NCI-H1694 (cell line): ENCODE measurements at places on chromosomes 12 and 14.

- DNase-seq = no peak
These were observed 506 bp downstream of the CRY1 start for GRCh38 chr12:107092669-107093416.

GRCh38 chr14:76904740-76905569 lies 78.7 kb downstream of the LRRC74A start:
- DNase-seq = no peak

GRCh38 chr14:99735189-99736135 lies 51.4 kb downstream of the CYP46A1 start:
- no peak for DNase-seq

- peak; percentile 32 for DNase-seq
These were observed 14.0 kb downstream of the ABCB9 start for GRCh38 chr12:122951979-122952892.

DNA sequence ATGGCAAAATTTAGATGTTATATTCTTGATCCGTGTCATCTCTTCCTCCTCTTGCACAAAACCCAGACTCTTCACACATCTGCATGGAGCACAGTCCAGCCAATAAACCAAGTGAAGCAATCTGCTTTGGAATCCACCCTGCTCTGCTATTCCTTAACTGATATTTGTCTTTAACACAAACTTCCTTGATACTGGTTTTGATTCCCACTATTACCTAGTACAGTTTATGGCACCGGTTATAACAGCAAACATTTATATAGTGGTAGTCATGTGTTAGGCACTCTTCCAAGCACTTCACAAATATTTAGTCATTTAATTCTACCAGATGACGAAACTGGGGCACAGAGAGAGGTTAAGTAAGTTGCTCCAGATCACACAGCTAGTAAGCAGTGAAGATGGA lies 12.5 kb downstream of the STYK1 start:
- DNase-seq = no peak

DNA sequence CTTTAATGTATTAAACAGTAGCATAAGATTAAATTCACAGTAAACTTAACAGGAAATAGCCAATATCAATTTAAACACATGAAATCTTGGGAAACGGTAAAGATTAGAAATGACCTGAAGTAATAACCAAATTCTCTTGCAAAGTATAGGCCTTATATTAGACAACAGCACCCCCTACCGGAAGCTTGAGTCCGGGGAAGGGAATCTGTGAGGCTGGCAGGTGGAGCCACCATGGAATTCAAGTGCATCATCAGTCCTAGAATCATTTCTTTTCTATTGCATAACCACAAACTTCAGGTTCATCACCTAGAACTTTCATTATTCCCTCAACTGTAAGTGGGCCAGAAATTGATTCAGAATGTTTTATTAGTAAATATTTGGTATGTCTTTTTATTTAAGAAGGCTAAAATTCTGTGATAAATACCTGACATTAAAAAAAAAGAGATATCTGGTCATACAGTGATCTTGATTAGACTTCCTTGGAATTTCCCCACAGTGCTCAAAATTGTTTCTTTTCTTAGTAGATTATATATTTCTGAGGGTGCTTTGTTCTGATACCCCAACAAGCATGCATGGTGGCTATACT lies 48.6 kb downstream of the AP5M1 start:
- DNase-seq = peak; percentile 76

- DNase-seq = no peak
These were observed 111.6 kb downstream of the RIN3 start for GRCh38 chr14:92625213-92625612.

DNA sequence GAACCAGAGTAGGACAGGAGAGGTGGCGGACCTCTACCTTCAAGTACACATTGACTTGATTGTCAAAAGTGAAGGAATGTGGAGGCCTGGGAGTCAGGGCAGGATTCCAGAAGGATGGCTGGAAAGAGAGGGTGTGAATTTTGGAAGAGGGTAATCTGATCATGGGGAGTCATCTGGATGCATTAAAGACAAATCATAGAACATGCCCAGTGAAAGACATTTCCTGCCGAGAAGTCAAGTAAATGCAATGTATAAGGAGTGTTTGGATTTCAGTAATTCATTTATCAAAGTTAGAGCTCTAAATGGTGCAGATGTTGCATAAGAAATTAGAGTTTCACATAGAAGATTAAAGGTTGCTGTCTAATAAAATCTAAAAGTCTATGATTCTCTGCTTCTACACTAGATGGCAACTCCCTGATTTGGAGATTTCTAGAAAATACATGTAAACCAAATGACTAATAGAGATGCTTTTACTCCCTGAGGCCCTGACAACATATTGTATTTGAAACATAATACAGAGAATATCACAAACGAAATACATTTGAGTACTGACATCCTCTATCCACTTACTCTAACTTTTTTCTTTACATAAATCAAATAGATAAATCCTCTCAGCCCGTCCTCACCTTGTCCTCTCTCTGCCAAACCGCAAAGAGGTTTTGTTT lies 91.3 kb downstream of the KCNA5 start:
- no peak for DNase-seq

GRCh38 chr12:174596-174995 lies 39.4 kb downstream of the SLC6A12 start:
- DNase-seq = no peak

- no peak for DNase-seq
These were observed 10.8 kb upstream of the ISM2 start for GRCh38 chr14:77509366-77509765.

DNA sequence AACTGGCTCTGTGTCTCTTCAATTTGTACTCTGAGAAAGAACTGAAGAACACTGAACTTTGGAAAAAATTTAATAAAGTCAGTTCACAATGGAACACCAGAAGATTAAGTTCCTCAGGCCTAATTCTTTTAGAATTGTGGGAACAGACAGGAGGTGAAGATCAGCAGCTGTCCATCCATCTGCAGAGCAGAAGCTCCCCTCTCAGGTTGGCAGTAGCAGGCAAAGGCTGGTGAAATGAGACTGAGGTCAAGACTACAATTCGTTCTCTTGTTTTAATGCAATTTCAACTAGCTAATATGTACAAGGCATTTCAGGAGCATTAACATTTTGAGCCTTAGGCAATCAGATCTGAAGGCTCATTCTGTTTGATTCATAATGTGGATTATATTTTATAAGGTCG lies 10.3 kb upstream of the TRHDE start:
- no peak for DNase-seq

GRCh38 chr12:22313963-22314330 lies 20.6 kb downstream of the ST8SIA1 start:
- no peak for DNase-seq

GRCh38 chr12:48988030-48988649 lies 10.0 kb downstream of the WNT1 start:
- DNase-seq = no peak

DNA sequence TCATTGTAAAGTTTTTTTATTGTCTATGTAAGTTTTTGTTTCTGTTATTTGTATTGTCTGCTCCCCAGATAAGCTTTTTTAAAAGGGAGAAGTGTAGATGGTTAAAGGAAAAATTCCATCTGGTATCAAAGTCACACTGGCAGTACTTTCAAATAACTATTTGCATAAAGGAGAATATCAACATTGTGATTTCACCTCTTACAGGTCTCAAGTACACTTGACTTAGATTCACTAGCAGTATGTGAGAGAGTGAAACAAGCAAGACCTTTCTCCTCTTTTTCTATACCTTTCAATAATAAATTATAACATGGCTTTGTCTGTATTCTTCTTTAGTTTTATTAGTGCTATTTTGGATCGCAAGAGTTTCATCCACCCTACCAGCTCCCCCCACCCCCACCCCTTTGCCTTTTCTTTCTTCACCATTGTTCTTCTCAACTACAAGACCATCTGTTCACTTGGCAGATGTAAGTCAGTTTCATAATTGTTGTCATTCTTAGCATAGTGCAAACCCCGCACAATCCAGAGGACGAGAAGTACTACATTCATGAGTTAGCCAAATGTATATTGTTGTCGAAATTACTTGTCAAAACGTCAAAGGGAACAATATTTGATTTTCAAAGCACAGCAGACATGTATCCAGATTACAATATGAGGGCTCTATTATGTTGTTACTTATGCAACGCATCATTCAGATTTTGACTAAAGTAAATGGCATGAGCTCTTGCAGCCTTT lies 602.7 kb upstream of the FLRT2 start:
- DNase-seq = peak; percentile 65

GRCh38 chr12:32561931-32562341 lies 117.2 kb upstream of the DNM1L start:
- DNase-seq = no peak

GRCh38 chr12:124694846-124695497 lies 127.6 kb upstream of the NCOR2 start:
- peak; percentile 58 for DNase-seq

DNA sequence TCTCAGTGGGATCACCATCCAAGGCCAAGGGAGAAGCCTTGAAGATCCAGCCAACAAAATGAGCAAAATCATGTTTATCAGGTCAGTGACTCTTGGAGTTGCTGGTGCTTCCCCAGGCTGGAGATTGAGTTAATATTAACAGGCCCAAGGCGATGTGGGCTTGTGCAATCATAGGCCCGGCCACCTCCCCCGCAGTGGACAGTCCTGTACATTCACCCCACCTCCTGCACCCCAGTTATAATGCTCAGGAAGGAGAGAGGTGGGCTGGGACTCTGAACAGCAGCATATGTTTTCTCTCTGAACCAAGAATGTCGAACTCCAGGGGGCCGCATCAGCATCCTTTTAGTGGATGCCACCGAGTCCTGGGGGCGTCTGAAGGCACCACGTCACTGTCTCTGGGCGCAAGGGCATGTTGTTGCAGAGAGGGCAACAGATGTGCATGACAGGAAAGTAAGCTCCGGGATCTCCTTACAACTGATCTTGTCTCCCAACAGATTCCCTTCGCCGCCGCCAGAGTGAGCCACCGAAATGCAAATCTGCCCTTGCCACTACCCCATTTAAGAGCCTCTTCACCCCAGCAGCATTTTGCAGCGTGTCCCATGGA lies 32.2 kb upstream of the SERPINA6 start:
- peak; percentile 70 for DNase-seq

GRCh38 chr14:32312010-32312331 lies 17.1 kb upstream of the AKAP6 start:
- DNase-seq = no peak

- no peak for DNase-seq
These were observed 82.6 kb upstream of the KCNH3 start for GRCh38 chr12:49456131-49456679.

- no peak for DNase-seq
These were observed 21.8 kb downstream of the CCNK start for GRCh38 chr14:99502989-99503421.

DNA sequence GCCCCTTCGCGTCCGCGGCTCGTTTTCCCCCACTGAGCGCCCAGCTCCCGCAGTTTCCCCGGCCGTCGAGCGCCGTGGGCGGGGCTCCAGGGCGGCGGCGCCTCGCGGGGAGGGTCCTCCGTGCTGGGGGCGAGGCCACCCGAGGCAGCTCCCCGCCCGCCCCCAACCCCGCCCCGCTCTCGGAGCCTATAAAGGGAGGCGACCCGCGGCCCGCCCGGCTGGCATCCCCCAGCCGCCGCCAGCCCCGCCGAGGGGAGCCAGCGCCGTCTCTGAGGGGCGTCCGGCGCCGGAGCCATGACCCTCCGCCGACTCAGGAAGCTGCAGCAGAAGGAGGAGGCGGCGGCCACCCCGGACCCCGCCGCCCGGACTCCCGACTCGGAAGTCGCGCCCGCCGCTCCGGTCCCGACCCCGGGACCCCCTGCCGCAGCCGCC lies at the start of gene TAMALIN:
TAMALIN (plus strand) TSS at position 221 of the 432 bp plus-strand sequence; CDS start at position 295, 74 bp downstream.
- DNase-seq = peak; percentile 24

GRCh38 chr12:76237086-76237701 lies 111.0 kb downstream of the BBS10 start:
- DNase-seq = no peak

DNA sequence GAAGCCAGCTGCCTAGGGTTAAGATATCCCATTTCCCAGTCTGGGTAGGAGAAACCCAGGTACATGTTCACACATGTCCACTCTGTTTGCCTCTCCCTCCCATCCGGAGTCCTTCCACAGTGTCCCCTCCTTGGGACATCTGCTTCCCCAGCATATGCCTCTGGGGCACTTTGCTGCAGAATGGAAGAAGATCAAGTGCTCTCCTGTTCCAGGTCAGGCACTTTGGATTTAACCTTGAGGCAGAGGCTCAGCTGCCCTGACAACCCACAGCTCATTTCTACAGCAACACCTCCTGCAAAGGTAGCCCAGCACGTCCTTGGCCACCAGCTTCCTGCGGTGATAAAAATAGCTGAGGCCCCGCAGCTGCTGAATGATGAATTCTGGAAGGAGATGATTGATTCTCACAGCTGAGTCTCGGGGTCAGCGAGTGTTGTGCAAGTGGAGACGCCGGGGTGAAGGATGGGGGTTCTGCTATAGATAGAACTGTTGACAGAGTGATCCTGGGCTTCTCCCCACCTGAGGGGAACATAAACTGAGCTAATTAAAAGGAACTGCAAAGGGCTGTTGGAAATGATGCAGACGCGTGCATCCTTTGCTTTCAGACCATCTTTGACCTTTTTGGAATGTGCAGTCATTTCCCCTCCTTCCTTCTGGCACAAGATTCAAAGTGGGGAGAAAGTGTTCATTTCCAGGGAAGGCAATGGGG lies 145.0 kb downstream of the SLC38A6 start:
- DNase-seq = no peak

GRCh38 chr12:132686825-132687210 lies 324 bp downstream of the POLE start:
- DNase-seq = no peak

DNA sequence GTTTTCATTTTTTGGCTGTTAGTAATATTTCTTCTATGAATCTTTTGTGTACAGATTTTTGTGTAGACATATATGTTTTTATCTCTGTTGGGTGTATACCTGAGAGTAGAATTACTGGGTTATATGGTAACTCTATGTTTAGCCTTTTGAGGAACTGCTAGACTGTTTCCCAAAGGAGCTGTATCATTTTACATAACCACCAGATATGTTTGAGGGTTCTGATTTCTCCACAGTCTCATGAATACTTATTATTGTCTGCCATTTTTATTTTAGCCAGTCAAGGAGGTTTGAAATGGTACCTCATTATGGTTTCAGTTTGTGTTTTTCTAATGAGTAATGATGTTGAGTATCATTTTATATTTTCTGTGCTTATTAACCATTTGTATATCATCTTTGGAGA lies 1.9 kb downstream of the PCNX4 start:
- no peak for DNase-seq

DNA sequence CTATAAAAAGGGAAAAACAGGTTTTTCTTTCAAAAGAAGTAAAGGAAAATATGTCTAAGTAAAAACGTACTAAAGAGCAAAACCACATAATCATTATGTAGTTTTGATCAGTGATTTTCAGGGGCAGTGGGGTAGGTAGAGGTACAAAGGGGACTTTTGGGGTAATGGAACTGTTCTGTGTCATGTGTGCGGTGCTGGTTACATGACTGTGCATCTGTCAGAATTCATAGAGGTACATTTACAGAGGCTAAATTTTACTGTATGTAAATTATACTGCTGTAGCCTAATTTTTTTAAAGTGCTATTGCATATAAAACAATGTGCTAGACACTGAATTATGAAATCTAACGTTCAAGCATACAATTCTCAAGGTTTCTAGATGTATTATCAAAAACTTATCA lies 2.0 kb downstream of the ESR2 start:
- no peak for DNase-seq
